ENCODE measurements at places on chromosomes 6 and 20.

GRCh38 chr20:2804041-2804828 lies 3.8 kb upstream of the CPXM1 start:
- DNase-seq, result no peak

DNA sequence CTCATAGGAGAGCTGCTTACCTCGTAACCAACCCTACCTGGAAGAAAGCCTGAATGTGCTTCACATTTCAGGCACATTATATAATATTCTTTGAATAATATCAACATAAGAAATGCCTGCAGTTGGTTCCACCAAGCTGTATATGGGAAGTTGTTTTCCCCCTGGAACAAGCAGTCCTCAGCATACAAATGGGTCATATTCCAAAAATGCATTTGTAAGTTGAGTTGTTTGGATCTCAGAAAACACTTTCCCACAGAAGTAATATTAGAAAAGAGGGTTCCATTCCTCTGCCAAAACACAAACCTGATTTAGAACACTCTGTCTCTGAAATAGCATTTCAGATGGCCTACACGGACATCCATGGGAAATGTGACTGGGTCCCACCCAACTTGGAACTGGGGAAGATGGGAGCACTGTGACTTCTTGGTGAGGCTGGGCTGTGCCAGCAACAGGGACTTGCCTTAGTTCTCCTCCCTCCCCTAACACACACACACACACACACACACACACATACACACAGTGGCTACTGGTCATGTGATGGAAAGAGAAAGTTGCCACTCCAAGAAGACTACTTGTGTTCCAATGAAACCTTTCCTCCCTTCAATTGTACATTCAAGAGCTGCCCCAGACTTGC lies 11.4 kb upstream of the RCAN2 start:
- no peak for DNase-seq

- DNase-seq, result no peak
Measured at GRCh38 chr20:2207770-2208097, 88.1 kb upstream of the TGM3 start.

DNA sequence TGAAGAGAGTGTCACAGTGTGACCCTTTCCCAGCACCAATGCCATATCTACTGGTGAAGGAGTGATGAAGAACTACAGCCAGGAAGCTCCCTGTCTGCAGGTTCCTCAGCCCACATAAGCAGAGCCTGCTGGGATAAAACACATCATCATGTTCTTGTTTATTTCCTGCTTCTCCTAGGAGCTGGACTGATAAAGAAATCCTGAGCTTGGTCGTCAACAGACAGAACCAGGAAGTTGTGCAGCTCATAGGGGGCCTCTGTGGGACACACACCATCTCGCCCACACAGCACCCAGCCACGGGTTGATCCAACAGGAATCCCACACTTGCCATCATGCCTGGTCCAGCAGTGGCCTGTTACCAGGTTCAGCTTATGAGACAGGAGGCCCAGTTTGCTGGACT lies 2.8 kb upstream of the CSTL1 start:
- DNase-seq, result no peak

All from hypothalamus (tissue), 51 donors.